NCI-H510A treated with DMSO at 0.1 percent for 48 hours (cell line): ENCODE measurements at places on chromosomes 7 and 10.

DNA sequence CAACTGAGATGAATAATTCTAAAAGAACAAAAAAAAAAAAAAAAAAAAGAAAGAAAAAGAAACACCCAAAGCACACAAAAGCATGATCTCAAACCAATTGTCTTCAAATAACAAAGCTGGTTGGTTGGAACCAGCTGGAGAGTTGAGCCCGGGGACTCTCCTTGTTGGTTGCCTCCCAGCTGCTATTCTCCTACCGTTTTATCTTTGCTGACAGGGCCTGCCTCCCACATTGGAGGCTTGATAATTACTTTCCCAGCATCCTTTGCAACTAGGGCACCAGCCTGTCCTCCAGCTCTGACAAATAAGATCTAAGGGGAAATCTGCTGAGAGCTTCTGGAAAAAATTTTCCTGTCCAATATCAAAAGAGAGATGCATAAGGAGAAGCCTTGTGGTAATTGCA, 6.8 kb downstream of the PON1 start:
- no peak for DNase-seq

DNA sequence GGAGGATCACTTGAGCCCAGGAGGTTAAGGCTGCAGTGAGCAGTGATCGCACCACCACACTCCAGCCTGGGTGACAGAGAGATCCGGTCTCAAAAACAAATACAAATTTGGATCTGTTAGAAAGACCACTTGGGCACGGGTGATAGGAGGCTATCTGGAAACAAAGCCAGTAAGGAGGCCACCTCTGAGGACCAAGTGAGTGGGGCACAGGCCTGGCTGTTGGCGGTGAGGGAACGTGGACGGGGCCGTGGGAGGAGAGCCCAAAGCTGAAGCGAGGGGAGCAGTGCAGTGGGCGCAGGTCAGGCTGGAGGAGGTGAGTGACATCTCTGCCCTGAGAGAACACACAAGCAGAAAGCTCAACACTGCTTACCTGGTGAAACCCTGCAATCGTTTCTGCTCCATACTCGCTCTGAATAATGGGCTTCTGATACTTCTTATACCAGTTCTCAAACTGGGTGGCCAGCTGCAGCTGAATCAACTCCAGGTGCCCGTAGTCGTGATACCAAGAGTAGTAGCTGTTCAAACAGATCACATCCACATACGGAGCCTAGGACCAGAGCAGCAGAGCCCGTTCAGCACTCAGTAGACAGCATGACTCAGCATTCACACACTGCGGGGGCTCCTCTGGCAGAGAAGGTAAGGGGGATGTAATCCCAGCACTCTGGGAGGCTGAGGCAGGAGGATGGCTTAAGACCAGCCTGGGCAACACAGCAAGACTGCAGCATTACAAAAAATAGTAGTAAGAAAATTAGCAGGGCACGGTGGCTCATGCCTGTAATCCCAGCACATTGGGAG, 14.5 kb downstream of the GUSB start:
- no peak for DNase-seq

- DNase-seq: no peak
Measured at GRCh38 chr7:2360796-2361195, 6.2 kb downstream of the EIF3B start.

DNA sequence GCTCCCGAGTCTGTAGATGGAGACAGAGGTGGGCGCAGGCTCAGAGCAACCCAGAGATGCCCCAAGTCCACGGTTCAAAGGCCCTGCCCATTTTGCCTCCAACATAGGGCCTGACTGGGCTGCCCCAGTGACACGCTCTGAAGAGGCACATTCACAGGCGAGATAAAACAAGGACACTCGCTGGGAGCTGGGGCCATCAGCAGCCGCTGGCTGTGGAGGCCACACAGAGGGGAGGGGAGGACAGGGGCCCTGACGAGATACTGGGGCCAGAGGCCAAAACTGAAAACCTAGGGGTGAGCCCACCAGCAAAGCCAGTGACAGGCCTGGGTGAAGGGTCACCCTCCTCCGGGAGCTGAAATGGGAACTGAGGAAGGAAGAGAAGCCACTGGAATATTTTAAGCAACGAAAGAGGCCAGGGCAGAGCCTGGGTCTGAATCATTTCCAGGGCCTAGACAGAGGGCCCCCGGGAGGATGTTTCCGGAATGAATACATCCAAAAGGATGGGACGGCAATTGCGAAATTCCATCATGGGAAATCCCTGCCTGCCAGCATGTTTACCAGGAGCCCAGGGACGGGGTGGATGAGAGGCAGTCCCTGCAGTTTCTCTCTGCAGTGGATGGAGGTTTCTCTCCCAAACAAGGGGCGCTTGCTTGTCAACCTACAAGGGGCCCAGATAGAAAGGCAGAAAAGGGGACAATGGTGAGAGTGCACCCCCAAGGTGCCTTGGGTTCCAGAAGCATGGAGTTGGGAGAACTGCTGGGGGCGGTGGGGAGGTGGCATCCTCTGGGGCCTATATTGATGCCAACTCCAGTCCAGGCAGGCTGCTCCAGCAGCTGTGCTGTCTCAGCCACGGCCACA, 29.0 kb upstream of the HSPA12A start:
- DNase-seq: no peak

GRCh38 chr10:78927257-78927995, 141.3 kb upstream of the ZMIZ1 start:
- peak; percentile 34 for DNase-seq

GRCh38 chr7:139186146-139186545, 44.9 kb upstream of the UBN2 start:
- DNase-seq: no peak

GRCh38 chr10:5136468-5137087, 42.4 kb downstream of the AKR1C3 start:
- DNase-seq: no peak

GRCh38 chr7:92840316-92840715, 3.9 kb upstream of the CDK6 start:
- no peak for DNase-seq

DNA sequence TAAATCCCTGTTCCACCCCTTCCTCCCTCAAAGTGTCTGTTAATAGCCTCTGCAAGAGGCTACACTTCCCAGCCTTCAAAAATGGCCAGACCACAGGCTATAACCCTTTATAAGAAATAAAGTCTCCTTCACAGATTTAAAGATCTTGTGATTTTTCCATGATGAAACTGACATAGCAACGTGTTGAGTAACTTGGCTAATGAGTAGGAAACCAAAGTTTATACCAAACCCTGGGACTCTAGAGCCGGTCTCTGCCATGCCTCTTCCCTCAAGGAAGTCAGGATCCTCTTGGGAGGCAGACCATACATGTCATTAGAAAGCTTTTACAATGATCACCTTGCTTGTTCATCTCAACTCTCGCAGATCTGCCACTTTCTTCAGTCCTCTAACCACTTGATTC, 44.4 kb downstream of the GRM8 start:
- DNase-seq: no peak

- DNase-seq: no peak
Measured at GRCh38 chr7:127632276-127632910, 14.5 kb upstream of the PAX4 start.

DNA sequence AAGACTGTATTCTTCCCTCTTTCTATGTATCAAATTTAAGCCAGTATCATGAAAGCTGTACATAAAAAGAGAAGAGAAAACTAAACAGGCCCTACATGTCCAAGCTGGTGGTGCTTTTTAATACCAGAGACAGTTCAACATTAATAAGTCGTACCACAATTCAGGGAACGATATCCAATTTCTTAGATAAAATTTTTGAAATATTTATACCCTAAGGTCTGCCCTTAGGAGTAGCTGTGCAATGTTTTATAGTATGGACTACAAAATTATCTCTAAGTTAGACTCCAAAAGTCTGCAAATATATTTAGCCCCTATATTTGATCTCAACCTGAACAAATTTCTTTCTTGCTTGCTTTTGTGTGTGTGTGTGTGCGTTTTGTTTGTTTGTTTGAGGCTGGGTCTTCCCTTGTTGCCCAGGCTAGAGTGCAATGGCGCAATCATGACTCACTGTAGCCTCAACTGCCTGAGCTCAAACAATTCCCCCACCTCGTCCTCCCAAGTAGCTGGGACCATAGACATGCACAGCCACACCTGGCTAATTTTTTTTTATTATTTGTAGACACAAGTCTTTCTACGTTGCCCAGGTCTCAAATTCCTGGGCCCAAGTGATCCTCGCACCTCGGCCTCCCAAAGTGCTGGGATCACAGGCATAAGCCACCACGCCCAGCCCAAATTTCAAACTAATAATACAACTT, 13.2 kb downstream of the ARHGAP19 start:
- no peak for DNase-seq

GRCh38 chr10:90075995-90076394, 374.6 kb downstream of the KIF20B start:
- DNase-seq: no peak

DNA sequence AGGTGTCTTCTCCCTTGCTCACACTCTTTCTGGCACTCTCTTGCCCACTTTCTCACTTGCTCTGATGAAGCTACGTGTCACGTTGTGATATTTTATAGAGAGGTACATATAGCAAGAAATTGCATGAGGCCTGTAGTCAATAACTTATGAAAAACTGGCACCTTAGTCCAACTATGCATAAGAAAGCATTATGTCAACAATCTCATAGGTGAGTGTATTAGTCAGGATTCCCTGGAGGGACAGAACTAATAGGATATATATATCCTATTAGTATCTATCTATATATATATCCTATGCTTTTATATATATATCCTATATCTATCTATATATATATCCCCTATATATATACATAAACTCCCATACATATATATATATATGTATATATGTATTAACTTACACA, 18.8 kb upstream of the MDFIC start:
- no peak for DNase-seq

GRCh38 chr7:94067047-94067446, 62.9 kb upstream of the BET1 start:
- no peak for DNase-seq

- no peak for DNase-seq
Measured at GRCh38 chr7:4837803-4838625, 23.8 kb downstream of the PAPOLB start.

- no peak for DNase-seq
Measured at GRCh38 chr10:109820620-109821405, 102.5 kb downstream of the XPNPEP1 start.

DNA sequence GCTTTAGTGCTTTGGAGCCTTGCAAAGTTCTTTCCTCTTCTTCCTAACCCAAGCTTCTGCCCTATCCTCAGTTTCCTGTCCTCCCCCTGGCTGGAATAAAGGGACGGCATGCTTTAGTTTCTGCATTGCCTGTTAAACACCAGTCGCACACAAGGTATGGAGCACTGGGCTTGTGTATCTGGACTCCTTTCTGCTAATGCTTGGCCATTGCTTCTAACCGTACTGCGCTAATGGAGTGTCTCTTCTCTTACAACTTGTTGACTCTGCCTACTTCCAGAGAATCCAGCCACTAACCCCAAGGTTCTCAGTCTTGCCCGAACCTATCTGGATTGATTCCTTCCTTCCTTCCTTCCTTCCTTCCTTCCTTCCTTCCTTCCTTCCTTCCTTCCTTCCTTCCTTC, 120.6 kb downstream of the REEP3 start:
- DNase-seq: no peak

DNA sequence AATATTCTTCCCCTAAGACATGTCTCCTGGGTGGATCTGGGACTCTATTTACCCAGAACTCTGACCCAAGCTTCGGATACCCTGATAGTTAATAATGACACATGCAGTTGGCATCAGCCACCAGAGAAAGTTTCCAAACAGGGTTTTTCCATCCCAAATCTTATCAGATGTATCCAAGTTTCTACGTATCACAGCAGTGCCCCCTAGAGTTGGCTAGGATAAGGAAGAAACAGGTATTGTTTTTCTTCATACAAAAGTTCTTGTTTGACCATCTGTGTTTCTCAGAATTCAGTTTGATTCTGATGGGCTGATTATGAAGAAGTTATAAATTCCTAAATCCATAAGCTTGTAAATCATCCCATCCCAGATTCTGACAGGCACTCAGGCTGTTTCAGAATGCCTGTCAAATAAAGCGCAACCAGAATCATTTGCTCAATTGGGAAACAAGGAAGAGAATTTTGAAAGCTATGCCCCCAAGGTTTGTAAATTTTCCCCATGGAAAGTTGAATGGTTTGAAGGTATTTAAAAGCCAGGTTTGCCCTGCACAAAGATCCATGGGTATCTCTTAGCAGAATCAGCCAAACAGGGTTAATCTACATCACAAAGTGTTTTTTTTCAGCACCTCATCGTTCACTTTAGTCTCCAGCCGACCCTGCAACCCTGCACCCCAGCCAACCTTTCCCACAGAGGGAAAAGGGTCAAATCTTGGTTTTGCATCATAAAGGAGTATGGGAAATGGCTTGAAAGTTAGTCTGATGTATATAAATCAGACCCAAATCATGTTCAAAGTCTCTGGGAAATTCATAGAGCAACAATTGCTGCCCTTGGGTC, 47.4 kb downstream of the NRAP start:
- no peak for DNase-seq

- DNase-seq: no peak
Measured at GRCh38 chr7:118080947-118081346, 103.0 kb upstream of the LSM8 start.

GRCh38 chr10:58967551-58968388, 208.7 kb upstream of the PHYHIPL start:
- DNase-seq: peak; percentile 52

GRCh38 chr10:69360485-69361302, 56.0 kb downstream of the TACR2 start:
- no peak for DNase-seq

- no peak for DNase-seq
Measured at GRCh38 chr7:10257438-10257837, 716.2 kb upstream of the PHF14 start.

DNA sequence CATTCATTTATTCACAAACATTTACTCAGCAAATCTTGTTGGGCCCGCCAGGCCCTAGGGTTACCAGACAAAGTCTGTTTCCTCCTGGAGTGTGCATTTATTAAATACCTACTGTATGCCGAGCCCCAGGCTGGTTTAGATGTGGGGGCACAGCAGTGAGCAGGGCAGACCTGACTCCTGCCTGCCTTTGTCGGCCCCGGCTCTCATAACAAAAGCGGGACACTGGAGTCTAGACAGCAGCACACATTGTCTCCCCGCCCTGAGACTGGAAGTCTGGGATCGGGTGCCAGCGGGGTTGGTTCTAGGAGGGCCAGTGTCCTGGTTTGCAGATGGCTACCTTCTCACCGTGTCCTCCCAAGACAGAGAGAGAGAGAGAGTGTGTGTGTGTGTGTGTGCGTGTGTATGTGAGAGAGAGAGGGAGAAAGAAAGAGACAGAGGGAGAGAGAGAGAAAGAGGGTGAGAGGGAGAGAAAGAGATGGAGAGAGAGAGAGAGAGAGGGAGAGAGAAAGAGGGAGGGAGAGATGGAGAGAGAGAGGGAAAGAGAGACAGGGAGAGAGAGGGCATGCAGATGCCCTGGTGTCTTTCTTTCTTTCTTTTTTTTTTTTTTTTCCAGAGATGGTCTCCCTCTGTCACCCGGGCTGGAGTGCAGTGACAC, 25.9 kb downstream of the ELFN1 start:
- no peak for DNase-seq

DNA sequence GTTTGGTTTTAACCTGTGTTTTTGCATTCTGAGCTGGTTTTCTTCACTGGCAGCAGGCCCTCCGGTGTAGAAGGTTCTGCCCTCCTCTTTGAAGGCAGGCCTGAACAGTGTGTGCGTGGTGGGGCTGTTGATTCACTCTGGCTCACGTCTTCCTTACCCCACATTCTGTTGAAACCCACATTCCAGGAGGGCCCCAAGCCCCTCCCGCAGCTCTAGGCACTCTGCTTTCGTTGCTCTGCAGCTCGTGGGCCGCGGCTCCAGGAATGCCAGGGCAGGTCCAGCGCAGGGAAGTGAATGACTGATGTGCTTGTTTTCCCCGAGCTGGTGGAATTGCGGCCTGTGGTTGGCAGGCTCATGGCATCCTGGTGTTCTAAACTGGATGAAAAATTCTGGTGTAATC, 49.0 kb downstream of the HTRA1 start:
- no peak for DNase-seq

- DNase-seq: no peak
Measured at GRCh38 chr10:35508647-35509046, 96.5 kb upstream of the GJD4 start.
